Non-pigmented ciliary epithelial cell (primary cell): ENCODE measurements at places on chromosomes 3 and 15.

- no peak for DNase-seq
These were observed 38.8 kb downstream of the BHLHE40 start for GRCh38 chr3:5017925-5018531.

GRCh38 chr15:64878705-64879104 is 33.0 kb upstream of the ANKDD1A start:
- DNase-seq = no peak

GRCh38 chr3:38477057-38477820 is 18.9 kb upstream of the EXOG start:
- DNase-seq = no peak

DNA sequence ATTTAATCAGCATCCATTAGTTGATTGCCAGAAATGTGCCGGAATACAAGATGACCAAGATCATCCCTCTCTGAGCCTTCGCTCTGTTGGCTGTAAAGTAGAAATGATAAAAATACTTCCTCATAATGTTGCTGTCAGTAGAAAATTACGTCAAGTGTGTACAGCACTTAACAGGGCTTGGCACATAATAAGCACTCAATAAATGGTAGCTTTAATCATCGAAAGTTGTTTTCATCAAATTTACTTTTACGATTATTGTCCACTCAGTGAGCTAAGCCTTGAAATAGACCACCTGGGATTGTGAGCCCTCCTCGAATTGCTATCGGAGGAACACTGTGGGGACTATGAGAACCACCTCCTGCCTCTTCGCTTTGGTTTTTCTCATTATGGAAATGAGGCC is 301.3 kb upstream of the TPRG1 start:
- DNase-seq = no peak

- DNase-seq = no peak
These were observed 8.2 kb downstream of the PLOD2 start for GRCh38 chr3:146152834-146153233.

- DNase-seq = peak; percentile 19
These were observed 56.9 kb downstream of the CYP19A1 start for GRCh38 chr15:51281368-51281967.

GRCh38 chr15:88894348-88894818 is 961 bp downstream of the HAPLN3 start:
- no peak for DNase-seq

GRCh38 chr3:179603831-179604230 is 607 bp downstream of the MRPL47 start:
- DNase-seq = no peak

- DNase-seq = no peak
These were observed 9.1 kb upstream of the SLC9C1 start for GRCh38 chr3:112302881-112303763.

DNA sequence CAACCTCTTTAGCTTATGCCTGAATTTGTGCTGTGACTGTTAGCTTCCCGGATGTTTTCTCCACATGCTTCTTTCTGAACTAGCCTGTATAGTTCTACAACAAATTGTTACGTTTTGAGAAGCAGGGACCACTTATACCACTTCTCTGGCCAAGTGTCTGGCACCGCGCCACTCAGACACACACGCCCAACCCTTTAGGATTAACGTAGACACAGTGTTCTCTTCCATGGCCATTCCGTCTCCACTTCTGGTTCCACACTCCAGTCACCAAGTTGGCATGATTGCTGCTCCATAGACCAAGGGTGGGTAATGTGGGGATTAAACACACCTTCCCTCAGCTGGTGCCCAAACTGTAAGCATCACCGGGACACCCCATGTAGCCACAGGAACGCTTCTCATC is 755 bp upstream of the TMEM108 start:
- DNase-seq = no peak

GRCh38 chr15:100531823-100532327 is 3.1 kb upstream of the CERS3 start:
- DNase-seq = no peak

GRCh38 chr3:64650096-64650622 is 37.6 kb downstream of the ADAMTS9 start:
- no peak for DNase-seq

GRCh38 chr3:181354140-181354539 is 357.6 kb upstream of the SOX2 start:
- DNase-seq = no peak

- no peak for DNase-seq
These were observed 101.4 kb upstream of the LRIG1 start for GRCh38 chr3:66602237-66602636.

- DNase-seq = no peak
These were observed 76.6 kb upstream of the CFAP20DC start for GRCh38 chr3:59126446-59126845.

DNA sequence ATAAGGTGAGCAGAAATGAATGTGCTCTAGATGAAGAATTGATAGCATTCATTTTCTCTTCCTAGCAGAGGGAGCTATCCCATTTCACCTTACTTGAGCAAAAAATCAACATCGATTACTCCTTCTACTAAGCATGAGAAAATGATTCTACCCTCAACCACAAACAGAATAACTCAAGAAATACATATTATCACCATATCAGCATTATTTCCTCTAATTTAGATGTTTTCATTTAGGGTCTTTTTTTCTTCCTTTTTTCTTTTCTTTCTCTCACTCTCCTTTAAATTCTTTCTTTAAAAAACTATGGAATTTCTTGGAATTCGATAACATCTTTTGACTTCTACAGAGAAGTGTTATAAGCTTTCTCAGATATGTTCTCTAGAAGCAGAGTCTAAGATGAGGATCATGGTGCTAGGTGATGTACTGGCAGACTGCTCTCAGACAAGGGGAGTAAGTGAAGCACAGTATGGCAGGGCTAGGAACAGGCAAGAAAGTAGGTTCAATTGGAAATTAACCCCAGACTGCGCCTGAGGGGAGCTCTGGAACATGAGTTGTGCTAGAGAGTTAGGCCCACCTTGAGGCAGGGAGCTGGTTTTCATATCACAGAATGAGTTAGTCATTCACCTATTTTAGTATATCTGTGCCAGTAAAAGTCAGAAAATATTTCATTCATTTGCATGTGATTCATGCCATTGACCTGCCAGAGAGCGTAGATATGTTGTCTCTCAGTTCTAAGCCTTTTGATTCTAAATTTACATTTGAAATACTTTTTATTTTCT is 279.2 kb upstream of the KCNH8 start:
- no peak for DNase-seq

- DNase-seq = no peak
These were observed 86.2 kb upstream of the OCA2 start for GRCh38 chr15:28185148-28185895.

GRCh38 chr3:184085389-184085852 is 11.4 kb upstream of the HTR3E start:
- DNase-seq = no peak

DNA sequence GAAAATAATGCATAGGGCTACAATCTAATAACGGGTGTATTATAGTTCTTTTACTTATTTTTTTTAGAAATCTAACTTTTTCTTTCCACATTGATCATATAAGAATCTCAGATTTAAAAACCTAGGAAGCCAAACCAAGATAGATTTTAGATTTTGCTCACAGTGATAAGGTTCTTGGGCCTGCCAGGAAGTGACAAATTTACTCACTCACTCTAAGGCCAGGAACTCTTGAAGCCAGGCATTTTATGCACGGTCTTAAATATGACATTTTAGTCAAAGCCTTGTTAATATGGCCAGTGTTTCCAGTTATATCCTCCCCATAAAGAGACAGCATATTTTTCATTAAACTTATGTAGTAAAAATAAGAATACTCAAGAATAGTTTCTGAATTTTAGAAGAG is 271.4 kb downstream of the SQOR start:
- no peak for DNase-seq

- no peak for DNase-seq
These were observed 57.2 kb upstream of the RGMA start for GRCh38 chr15:93146196-93146595.

DNA sequence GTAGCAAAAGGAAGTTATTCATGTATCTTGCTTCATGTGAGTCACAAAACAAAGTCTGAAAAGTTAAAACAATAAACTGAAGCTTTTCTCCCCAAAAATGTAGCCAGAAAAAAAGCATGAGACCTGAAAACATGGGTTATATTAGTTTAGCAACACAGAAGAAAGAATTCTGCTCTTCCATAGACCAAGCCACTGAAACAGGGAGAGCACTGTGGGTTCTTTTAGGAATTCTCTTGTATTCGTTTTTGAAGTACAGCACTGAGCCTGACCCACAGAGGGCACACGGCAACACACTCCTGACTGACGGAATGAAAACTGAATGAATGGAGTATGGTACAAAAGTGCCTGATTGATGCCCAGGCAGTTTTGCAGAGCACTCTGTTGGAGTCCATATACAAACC is 66.6 kb downstream of the TM4SF4 start:
- DNase-seq = no peak

GRCh38 chr15:81419332-81419943 is 45.4 kb upstream of the TMC3 start:
- no peak for DNase-seq

DNA sequence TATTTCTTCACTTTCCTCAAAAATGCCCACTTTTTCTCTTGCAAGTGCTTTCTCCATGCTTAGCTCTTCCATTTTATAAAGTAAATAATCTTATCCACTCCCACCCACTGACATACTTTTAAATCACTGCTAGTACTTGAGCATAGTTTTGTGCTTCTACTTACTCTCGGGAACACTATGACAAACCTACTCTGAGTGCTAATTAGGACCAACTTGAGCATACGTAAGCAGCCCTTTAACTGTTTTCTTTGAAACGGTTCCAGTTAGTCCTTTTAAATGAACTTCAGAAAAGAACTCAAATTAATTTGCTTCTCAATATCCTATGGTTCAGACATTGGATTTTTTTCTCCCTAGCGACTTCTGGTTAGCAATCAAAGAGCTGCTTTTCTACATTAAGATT is 280.0 kb upstream of the SOX2 start:
- DNase-seq = no peak

GRCh38 chr3:177820683-177821316 is 623.5 kb upstream of the TBL1XR1 start:
- peak; percentile 93 for DNase-seq

GRCh38 chr3:182979674-182980191 is 605 bp downstream of the DCUN1D1 start:
- no peak for DNase-seq

GRCh38 chr3:30308131-30308530 is 298.3 kb upstream of the TGFBR2 start:
- no peak for DNase-seq

DNA sequence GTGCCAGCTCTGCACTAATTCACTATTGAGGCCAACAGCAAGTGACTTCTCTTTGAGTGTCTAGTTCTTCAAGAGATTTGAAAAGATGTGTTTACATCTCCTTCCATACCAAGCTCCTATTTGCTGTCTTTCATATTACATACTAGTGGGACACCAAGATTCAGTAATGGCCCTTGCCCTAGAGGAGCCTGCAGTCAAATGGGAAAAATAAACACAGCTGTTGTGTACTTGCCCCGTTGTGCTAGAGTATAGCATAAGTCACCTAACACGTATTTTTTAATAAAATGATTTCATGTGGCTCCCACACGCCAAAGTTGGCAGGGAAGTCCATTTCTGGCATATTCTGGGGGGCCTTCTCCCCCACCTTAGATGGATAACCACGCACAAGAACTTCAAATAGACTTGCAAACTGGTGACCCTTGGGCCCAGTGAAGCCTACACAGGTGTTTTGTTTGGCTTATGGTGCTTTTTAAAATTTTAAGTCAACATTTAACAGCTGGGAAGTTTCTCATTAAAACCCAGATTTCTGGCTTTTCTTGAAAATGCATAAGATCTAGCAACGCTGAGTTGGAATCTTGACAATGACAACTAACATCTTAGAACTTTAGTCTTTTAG is 95.3 kb upstream of the LPP start:
- DNase-seq = no peak

GRCh38 chr3:115804713-115805119 is 181.4 kb downstream of the GAP43 start:
- peak; percentile 56 for DNase-seq

- no peak for DNase-seq
These were observed 1025.3 kb downstream of the ROBO1 start for GRCh38 chr3:78742491-78742890.

- DNase-seq = peak; percentile 95
These were observed 353.3 kb downstream of the LPP start for GRCh38 chr3:188507244-188507720.

DNA sequence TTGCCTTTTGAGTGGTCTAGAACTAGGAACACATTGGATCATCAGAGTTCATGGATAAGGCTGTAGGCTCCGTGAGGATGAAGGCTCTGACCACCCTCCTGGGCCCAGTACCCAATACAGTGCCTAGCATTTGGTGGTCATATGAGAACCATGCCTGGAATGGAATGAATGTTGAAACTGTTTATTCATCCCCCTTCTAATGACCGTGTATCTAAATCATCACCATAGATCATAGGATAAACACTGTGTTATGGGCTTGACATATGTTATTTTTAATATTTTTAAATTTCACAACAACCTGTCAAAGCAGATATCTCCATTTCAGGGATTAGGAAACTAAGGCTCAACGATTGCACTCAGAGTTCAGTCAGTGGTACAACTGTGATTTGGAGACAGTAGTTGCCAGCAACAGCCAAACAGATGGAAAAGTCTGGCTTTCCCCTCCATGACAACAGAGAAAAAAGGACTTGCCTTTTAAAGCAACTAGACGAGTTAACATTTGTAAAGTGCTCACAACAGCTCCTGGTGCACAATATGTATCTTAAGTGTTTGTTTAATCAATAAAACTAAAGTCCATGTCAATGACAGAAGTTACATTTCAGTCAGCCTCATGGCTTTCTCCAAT is 89.6 kb downstream of the TMEM266 start:
- no peak for DNase-seq

DNA sequence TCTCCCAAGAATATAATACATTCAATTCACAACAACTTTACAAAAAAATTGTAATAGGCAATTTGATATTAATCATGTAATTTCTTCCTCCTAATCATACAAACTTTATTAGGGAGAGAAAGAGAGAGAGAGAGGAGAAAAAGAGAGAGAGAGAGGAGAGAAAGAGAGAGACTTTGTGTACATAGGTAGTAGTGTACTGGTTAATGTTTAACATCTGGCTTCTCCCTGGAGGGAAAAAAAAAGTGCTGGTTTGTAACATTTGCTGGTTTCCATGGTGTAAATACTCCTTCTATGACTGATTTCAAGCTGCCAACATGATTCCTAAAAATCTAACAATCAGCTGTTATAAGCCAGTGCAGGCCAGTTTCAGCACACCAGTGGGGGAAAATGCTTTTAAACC is 98.0 kb upstream of the ARHGEF26 start:
- no peak for DNase-seq

- no peak for DNase-seq
These were observed 2.6 kb downstream of the FAM43A start for GRCh38 chr3:194688200-194688740.
